Thyroid gland (tissue), 4 donors: ENCODE measurements at places on chromosomes 5 and 9. TPM values are rescaled to one million over a fixed set of nuclear protein-coding genes. Genes with fewer than 3 reads are reported as not detected.

GRCh38 chr5:108858959-108859358 is 111.3 kb downstream of the FER start:
- H3K4me1 ChIP-seq = no peaks in the 10 kb centered on the region
- H3K36me3 ChIP-seq = no peaks in the 10 kb centered on the region
- no peak for DNase-seq
- H3K27me3 ChIP-seq = no peaks in the 10 kb centered on the region
- no peak overlapping the region for H3K27ac ChIP-seq
- H3K4me3 ChIP-seq = no peak overlapping the region

- peak; percentile 23 for DNase-seq
- no peaks in the 10 kb centered on the region for H3K4me1 ChIP-seq
- H3K27me3 ChIP-seq = no peaks in the 10 kb centered on the region
- no peaks in the 10 kb centered on the region for H3K36me3 ChIP-seq
- no peak overlapping the region for H3K4me3 ChIP-seq
- no peak overlapping the region for H3K27ac ChIP-seq
These were observed 506.6 kb upstream of the MPDZ start for GRCh38 chr9:13786131-13786530.

DNA sequence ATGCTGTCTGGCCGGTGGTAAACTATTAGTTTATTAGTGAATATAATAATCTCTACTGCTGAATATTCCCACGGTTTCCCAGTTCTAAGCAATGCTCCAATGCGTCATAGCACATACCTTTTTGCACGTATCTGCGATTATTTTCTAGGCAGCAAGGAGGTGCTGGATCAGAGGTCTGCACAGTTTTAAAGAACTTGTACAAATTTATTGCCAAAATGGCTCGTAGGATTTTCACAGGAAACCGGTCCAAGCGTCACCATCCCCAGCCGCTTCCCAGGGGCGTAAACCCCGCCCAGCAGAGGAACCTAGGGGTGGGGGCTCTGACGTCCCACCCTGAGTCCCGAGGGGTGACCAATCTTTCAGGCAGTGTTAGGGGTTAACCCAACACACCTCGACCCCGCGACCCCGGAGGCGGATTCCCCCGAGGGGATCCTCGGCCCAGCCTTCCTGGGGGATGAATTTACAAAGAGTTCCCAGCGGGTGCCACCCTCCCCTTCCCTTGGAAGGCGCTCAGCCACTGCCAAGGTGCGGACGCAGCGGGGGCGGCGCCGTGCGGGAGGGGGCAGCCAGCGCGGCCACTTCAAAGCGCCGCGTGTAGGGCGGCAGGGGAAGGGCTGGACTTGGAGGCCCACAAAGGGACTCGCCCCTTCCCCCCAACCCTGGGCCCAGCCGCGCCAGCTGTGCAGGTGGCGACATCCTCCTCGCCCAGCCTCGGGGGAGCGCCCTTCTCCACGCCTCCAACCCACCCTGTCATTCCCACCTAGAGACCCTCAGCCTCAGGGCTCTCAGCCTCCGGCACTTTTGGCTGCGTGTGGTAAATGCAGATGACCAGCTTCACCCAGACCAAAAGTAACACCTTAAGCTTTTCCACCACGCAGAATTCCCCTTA is 43.5 kb upstream of the TCF7 start:
- peak; percentile 36 for DNase-seq
- H3K36me3 ChIP-seq = no peaks in the 10 kb centered on the region
- H3K27ac ChIP-seq = no peak overlapping the region
- no peaks in the 10 kb centered on the region for H3K27me3 ChIP-seq
- H3K4me3 ChIP-seq = peak overlapping the region; percentile 32

DNA sequence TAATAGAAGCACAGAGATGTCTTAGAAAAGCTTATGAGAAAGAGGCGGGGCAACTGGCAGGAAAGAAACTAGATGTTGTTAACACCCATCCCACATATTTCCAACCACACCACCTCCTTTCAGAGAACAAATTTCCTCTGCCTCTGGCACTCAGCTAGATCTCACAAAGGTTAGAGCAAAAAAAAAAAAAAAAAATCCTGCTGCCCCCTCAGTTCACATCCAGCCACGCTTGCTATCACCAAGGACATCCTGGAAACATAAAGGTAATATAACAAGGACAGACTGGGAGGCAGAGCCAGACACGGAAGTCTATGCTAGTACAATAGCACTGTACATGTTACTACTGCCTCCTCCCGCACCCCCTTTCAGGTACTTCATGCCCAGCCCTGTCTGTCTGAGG is 238.0 kb upstream of the PTGER4 start:
- no peaks in the 10 kb centered on the region for H3K27me3 ChIP-seq
- H3K4me1 ChIP-seq = no peaks in the 10 kb centered on the region
- no peak overlapping the region for H3K4me3 ChIP-seq
- DNase-seq = no peak

DNA sequence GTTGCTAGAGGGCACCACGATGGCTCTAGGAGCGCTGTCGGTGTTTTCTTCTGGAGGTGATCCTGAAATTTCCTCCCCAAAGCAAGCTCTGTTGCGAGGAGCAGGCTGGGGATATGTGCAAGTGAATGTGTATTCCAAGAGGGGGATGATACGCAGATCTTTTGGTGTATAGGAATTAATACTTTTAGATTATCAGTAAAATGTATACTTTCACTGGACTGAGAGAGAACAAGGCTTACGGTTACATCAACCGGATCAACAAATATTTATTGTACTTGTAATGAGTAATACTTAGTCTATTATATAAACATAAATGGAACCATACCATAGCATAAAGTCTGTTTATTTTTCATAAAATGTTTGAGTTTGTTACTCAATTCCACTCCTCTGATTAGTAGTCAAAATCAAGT is 632 bp upstream of the PRKAA1 start:
- no peaks in the 10 kb centered on the region for H3K27me3 ChIP-seq
- H3K27ac ChIP-seq = peak overlapping the region; percentile 68
- H3K4me3 ChIP-seq = peak overlapping the region; percentile 89
- H3K4me1 ChIP-seq = peaks cover 23% of the 10 kb centered on the region
- H3K36me3 ChIP-seq = no peaks in the 10 kb centered on the region

The SPATA31E1 gene
- not detected for total RNA-seq

The KIF12 gene
- 13.4 TPM for total RNA-seq

- H3K27me3 ChIP-seq = no peaks in the 10 kb centered on the region
- no peaks in the 10 kb centered on the region for H3K4me1 ChIP-seq
- no peak overlapping the region for H3K27ac ChIP-seq
- no peaks in the 10 kb centered on the region for H3K36me3 ChIP-seq
These were observed 306.2 kb upstream of the ELAVL2 start for GRCh38 chr9:24132244-24132643.

GRCh38 chr9:75229605-75230332 is 141.5 kb downstream of the OSTF1 start:
- H3K27me3 ChIP-seq = no peaks in the 10 kb centered on the region
- peaks cover 28% of the 10 kb centered on the region for H3K4me1 ChIP-seq
- H3K27ac ChIP-seq = peak overlapping the region; percentile 85
- DNase-seq = peak; percentile 92
- no peaks in the 10 kb centered on the region for H3K36me3 ChIP-seq

- H3K27me3 ChIP-seq = no peaks in the 10 kb centered on the region
- H3K4me3 ChIP-seq = no peak overlapping the region
- no peaks in the 10 kb centered on the region for H3K4me1 ChIP-seq
- no peaks in the 10 kb centered on the region for H3K36me3 ChIP-seq
These were observed 219.3 kb downstream of the TSSK1B start for GRCh38 chr5:113215401-113216060.
